ENCODE measurements at places on chromosomes 5 and 9. TPM values are rescaled to one million over a fixed set of nuclear protein-coding genes. Genes with fewer than 3 reads are reported as not detected.

Gene FTMT
- not detected for total RNA-seq

Gene DAPK1
- 41.7 TPM for total RNA-seq

Gene PCAT7
- total RNA-seq: 0.18 TPM

Gene DIPK1B
- total RNA-seq: 13.6 TPM

- DNase-seq: no peak
Measured at GRCh38 chr5:65535529-65535987, 27.4 kb downstream of the CENPK start.

GRCh38 chr5:78627175-78627574 is 21.4 kb downstream of the LHFPL2 start:
- DNase-seq: no peak

- no peak for DNase-seq
Measured at GRCh38 chr9:114697951-114698351, 16.0 kb upstream of the TEX48 start.

DNA sequence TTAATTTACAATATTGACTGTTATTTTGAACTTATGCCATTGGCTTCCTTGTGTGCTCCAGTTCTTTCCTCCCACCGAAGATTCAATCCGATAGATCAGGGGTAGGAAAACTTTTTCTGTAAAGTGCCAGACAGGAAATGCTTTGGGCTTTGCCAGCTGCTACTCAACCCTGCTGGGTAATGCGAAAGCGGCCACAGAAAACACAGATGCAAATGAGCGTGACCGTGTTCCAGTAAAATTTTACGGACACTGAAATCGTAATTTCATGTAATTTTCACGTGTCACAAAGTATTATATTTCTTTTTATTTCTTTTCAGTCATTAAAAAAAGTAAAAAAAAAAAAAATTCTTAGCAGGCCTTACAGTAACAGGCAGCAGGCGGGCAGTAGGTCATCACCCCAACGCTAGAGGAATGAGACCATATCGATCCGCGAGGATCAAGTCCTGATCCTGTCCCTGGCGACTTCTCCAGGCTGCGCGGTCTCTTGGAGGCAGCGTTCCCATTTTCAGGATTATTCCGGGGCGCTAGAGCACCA is 599 bp downstream of the NMRK1 start:
- DNase-seq: no peak

- DNase-seq: no peak
Measured at GRCh38 chr9:1469996-1470395, 419.8 kb downstream of the DMRT2 start.

DNA sequence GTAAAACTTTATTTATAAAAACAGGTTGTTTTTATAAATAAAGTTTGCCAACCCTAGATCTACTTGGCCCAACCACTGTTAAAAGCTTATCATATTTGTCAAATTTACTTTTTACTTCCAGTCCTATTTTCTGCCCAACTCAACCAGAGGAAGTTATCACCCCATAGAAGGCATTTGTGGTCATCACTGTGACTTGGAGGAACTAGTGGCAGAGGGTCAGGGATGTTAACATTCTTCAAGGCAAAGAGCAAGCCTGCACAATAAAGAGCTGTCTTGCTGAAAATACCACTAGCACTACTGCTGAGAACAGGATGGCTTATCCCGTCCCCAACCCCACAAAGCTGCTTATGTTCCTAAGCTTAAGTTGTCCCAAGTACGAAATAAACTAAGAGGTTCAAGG is 22.3 kb downstream of the TTC33 start:
- no peak for DNase-seq

DNA sequence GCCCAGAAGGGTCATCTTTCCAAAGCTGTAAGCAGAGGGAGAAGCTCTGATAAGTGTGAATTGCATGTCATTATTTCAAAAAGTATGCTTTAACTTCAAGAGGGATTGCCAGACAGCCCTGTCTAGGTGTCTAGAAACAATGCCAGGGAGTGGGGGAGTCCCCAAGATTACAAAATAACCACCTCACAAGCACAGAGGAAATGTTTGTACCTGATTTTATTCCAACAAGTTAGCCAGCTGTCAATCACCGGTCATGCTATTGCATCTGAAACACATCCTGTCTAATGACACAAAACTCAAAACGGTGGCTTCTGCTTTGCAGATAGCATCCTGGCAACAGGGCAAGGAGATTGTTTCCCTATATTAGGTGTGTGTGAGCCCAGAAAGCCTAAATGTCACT is 154.2 kb upstream of the WWC1 start:
- no peak for DNase-seq

DNA sequence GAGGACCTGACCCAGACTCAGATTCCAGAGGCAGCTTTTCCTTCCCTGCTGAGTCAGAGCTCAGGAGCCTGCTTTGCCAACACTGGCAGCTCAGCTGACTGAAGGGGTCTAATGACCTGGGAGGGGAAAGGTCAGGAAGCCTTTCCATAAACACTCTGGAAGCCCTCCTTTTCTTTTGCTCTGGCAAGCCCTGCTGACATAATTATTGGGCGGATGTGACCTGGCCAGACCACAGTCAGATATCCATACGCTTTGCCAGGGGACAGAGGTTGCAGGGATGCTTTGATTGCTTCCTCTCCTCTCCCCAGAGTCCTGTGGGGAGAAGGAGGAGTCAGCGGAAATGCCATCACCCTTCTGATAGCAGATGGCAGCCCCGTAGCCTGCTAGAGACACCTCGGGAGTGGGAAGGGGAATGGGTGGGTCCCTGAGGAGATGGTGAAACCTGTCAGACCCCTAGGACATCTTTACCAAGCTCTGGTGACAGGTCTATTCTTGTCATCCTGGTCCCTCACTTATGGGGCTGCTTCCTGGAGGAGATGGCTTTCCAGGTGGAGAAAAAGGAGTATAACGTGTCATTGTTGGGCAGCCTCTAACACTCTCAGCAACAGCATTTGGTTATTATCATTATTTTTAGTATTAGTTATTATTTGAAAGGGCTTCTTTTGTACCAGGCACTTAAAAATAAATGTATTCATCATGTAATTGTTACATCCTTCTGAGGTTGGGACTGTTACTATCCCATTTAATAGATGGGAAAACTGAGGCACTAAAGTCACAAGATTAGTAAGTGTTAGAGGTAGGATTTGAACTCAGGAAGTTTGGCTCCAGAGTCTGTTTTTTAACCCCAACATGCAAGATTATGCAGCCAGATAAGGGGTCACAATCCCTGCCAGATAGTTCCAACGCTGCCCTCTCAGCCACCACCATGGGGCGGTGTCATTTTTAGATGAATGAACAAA is 11.6 kb downstream of the COL27A1 start:
- DNase-seq: no peak

Measured in aorta (tissue), 5 donors.